ENCODE measurements at places on chromosomes 2 and 18. TPM values are rescaled to one million over a fixed set of nuclear protein-coding genes. Genes with fewer than 3 reads are reported as not detected.

CLEC4F gene
- total RNA-seq = not detected

APCDD1 gene
- 38.0 TPM for total RNA-seq

- no peak for DNase-seq
Observed at GRCh38 chr2:39232141-39232540, 11.6 kb downstream of the CDKL4 start.

DNA sequence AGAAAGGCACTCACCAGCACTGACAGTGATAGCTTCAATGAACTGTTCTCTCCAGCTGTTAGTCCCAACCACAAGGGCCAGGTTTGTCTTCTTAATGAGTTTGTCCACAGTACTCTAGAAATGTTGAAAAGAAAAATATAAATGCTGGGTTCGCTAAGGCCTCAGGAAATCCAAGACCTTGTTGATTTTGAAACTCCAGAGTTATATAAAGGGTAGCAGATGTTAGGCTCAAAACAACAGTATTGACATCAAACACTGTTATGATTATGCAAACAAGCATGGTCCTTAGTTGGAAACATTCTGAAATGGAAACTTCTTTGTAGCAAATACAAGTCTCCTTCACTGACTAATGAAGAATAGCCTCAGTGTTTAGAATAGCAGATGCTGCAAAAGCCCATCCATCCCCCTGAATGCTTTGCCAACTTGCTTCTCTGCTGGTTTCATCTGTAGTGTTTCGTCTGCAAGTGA is 291.1 kb downstream of the SLC8A1 start:
- DNase-seq = no peak

GRCh38 chr2:223668302-223668998 is 66.3 kb upstream of the SCG2 start:
- no peak for DNase-seq

Measured in left ventricle myocardium inferior (tissue), 1 donor.